ENCODE measurements at places on chromosomes 11 and 22. TPM values are rescaled to one million over a fixed set of nuclear protein-coding genes. Genes with fewer than 3 reads are reported as not detected.
A peak's percentile ranks its signal among the peaks of the same experiment; 100 is the strongest.

- DNase-seq, result no peak
These were observed 57.0 kb upstream of the BIRC3 start for GRCh38 chr11:102260241-102260640.

GRCh38 chr11:18358646-18359045 lies 35.7 kb upstream of the LDHA start:
- DNase-seq, result no peak

DNA sequence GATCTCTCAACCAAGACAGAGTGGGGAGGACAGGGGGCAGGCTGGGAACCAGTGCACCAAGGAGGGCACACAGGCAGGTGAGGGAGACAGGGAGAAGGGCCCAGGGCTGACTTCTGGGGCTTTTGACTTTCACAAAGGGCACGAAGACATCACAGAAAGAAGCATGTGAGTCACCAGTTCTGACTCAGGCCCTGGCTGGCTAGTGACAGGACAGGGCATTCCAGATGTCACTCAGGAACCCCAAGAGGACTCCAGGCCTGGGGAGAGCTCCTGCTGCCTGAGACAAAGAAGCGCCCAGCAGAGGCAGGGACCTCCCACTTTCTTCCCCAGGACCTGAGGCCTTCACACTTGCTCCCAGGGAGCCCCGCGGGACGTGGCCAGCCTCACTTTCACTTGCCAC lies 497.2 kb downstream of the BUD13 start:
- DNase-seq, result no peak

GRCh38 chr11:830295-831117 lies 2.2 kb upstream of the CD151 start:
- peak; percentile 91 for DNase-seq

DNA sequence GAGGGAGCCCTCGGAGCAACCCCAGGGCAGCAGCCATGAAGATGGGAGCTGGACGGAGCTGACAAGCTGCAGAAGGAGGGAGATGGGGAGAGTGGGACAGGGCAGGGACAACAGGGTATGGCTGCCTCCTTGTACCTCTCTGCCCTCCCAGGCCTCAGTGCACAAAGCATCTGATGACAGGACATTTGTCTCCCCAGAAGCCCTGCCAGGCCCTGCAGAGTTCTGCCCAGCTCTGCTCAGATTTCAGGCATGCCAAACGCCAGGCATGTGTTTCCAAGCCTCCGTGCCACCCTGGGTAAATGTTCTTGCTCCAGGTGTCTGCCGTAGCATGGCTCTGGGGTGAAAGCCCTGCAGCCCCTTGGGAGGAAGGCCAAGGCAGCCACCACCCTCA lies 1.1 kb upstream of the IFITM10 start:
- peak; percentile 72 for DNase-seq

DNA sequence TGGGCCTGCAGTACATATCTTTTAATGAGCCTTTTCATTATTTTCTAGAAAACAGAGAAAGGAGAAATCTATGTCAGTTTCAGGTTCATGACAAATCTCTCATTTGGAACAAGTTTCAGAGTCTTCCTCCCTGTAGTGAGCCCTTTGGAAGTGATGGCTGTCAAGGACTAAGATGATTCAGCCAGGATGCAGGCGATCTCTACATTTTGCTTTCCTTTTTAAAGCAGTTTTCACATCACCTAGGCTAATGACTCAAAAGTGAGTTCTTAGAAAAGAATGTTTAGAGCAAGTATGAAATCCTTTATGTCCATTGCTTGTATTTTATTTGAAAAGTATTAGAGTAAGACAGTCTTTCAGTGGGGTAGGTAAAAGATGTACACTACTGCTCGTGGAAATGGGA lies 130.1 kb downstream of the TRPC6 start:
- DNase-seq, result no peak

- DNase-seq, result no peak
These were observed 109.9 kb downstream of the DLG2 start for GRCh38 chr11:85517272-85517671.

DNA sequence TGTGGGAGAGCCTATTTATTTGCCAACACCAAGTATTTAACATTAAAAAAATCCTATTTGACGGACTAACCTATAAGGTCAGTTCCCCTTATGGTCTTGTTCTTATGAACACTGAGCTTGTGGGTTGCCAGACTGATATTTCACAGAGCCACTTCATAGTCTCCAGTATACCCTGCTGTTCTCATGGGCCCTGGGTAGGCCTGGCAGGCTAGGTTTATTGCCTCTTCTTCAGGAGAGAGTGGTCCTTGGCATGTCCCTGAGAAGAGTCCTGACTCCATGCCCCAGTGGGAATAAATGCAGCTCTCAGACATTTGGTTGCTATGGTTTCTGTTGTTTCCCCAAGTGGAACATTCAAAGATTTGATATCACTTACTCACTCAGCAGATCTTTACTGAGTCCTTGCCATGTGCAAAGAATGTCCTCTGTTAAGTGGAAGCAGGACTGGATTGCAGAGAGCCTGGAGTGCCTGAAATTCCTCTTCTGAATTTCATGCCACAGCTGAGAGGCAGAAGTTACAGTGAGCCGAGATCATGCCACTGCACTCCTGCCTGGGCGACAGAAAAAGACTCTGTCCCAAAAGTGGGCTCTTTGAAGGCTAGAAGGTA lies 15.7 kb downstream of the SLC5A1 start:
- no peak for DNase-seq

DNA sequence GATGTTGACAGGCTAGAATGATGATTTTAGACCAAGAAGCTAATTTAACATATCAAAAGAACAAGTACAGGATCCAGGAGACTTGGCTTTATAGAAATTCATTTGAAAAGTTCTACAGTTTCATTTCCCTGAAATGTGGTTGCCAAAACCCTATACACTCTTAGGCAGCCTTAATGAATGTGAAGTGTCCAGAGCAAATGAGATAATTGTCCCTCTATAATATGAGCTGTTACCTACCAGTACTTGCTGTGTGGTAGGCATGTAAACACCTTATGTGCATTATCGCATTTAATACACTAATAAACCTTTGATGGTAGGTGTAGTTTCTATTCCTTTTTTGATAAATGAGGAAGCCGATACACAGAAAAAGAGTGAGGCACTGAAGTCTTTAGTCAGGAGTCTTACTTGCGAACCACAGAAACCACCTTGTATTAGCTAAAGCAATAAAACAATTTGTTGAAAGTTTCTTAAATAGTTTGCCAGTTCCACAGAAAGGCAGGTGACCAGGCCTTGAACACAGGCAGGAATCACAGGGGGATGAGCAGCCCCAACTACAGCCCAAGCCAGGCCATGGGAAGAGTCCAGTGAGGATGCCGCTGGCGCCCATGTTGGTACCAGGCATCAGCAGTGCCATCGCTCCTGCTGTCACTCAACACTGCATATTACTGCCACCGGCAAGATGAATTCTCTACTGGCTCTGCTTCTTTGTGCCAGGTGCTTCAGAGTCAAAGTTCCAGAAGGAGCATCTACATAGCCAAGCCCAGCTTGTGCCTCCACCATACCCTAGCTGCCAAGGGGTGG lies 81.7 kb downstream of the SWAP70 start:
- no peak for DNase-seq

GRCh38 chr11:58506935-58507334 lies 970 bp downstream of the OR5B21 start:
- no peak for DNase-seq

DNA sequence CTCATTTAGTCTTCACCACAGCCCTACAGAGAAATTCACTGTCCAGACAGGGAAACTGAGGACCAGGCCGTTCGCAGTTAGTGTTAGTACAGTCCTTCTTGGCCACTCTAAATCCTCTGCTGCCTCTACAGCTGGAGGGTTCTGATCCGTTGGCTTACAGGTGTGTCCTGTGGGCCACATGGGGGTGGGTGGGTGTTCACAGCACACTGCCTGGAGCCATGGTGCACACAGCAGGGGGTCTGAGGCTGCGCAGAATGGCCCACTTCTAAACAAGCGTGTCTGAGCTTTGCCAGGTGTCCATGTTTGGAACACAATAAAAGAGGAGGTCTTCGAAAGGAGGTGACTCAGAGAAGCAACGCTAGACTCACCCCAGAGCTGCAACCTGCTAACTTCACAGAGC lies 249.0 kb downstream of the ST3GAL4 start:
- DNase-seq, result peak; percentile 54

- peak; percentile 74 for DNase-seq
These were observed 86.9 kb upstream of the IGLL5 start for GRCh38 chr22:22800716-22801115.

GRCh38 chr11:127071606-127072005 lies 71.0 kb upstream of the KIRREL3 start:
- DNase-seq, result no peak

DNA sequence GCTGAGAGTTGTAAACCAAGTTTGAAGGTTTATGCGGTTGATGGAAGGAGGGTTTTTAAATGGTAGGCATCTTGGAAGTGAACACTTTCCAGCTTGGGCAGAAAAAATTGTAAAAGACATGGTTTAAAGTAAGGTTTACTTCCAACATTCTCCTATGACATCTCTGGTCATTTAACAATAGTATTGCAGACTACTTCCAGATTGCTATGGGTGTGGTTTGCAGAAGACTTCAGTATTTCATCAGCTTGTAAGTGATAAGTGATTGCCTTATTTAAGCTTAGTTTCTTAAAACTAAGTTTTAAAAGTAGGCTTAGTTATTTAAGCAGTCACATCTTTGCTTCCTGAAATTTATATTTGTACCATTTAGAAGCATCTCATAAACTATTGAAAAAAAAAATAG lies 7.2 kb upstream of the STT3A start:
- DNase-seq, result no peak

DNA sequence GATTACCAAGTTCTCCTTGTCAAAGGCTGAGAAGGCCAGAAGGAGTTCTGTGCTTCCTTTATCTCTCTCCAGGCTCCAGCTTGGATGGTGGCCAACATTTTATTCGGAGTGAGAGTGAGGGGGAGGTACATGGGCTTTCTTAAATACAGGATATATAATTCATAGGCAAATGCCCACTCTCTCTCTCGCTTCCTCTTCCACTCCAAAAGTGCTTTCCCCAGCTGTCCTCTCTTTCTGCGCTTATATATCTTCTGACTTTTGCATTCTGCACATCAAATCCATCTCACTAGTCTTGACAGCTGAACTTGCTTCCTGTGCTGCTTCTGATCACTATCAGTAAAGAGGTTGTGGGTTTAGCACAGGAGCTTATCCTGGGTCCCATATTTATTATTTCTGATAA lies 125.4 kb upstream of the ARHGAP20 start:
- DNase-seq, result no peak

DNA sequence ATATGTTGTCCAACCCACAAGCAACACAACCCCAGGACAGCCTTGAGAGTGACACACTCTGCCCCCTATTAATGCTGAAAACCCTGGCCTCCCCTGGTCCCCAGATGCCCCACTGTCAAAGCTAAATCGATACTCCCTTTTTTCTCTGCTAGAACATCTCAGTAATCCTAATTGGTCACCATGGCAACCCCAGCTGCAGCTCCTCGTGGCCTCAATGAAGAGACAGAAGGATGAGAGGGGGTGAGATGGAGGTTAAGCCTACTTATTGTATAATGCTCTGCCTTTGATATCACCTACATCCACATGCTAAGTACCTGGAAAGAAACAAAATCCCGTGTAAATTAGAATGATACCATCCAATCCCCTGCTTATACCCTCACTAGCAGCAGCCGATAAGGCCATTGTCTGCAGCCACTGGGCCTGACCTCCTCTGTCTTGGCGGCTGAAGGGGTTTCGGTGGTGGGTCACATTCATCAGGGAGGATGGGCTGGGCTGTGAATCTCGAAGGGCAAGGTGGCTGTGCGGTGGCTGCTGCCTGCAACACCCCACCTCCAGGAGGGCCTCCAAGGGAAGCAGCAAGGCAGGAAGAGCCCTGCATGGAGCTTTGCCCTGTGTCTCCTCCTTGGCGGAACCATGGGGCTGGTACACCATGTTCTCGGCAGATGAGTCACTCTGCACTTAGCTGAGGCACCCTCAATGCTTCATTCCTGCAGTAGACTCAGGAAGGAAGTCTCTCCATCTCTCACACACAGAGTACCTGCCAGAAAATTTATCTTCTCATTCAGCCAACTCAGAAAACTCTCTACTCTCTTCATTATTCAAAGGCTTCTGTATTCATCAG lies 399.5 kb downstream of the BUD13 start:
- no peak for DNase-seq

DNA sequence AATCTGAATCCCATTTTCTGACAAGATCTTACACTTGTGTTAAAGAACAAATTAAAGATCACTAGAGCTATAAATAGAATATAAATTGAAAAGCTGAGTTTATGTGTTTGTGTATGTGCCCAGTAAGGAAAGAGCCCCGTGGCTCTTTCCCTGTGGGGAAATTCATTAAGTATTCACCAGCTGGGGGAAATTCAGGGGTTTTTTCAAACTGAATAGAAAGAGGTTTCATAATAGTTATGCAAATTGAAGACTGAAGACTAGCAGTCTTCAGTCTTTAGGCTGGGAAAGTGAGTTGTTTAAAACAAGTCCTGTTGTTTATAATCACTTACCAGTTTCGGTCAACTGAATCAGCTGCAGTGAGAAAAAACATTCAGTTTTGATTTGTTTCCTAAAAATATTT lies 11.3 kb upstream of the MS4A7 start:
- no peak for DNase-seq

GRCh38 chr11:44167046-44167445 lies 71.6 kb downstream of the EXT2 start:
- DNase-seq, result no peak

Gene RASL10A
- total RNA-seq, result 0.71 TPM

Gene PYGM
- total RNA-seq, result 43.2 TPM

Gene DCDC1
- 0.09 TPM for total RNA-seq

Gene KRTAP5-6
- total RNA-seq, result not detected

Gene APOA5
- not detected for total RNA-seq

Gene SDF2L1
- total RNA-seq, result 33.1 TPM

Gene C1QTNF5
- 57.7 TPM for total RNA-seq

All from posterior vena cava (tissue), 2 donors.